Germinal center (tissue), 1 donor: ENCODE measurements at places on chromosomes 6 and 20.

DNA sequence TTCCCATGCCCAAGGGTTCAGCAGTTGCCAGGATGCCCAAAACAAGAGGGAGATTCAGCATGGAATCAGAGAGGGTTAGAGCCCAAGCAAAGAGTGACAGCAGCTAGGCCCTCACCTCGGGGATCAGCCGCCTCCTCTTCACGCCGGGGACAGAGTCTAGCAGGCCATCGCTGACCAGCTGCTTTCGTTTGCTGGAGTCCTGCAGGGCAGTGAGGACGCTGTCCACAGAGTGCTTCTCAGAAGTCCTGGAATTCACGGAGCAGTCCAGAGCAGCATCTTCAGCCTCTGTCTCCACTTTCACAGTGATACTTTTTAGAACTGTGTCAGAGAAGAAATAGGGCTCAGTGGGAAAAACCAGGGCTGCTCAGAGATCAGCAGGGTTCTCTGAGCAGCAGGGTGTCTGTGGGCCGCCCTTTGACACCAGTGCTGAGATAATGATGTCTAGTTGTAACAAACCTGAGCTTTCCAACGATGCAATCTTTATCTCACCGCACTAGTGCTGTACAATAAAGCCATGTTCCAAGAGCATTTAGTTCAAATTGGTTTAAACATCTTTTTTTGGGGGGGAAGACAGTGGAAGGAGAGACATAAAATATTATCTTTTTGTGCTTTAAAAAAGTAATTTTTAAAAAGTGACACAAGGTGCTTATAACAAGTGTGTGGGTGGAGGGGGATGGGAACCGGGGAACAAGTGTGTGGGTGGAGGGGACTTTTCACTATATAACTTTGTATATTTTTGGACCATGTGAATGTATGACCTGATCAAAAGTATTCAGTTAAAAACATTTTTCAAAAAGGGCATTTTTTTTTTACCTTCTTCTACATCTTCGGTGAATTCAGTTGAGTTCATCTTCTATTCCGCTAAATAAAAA is 16.6 kb downstream of the BEND3 start:
- DNase-seq, result no peak

DNA sequence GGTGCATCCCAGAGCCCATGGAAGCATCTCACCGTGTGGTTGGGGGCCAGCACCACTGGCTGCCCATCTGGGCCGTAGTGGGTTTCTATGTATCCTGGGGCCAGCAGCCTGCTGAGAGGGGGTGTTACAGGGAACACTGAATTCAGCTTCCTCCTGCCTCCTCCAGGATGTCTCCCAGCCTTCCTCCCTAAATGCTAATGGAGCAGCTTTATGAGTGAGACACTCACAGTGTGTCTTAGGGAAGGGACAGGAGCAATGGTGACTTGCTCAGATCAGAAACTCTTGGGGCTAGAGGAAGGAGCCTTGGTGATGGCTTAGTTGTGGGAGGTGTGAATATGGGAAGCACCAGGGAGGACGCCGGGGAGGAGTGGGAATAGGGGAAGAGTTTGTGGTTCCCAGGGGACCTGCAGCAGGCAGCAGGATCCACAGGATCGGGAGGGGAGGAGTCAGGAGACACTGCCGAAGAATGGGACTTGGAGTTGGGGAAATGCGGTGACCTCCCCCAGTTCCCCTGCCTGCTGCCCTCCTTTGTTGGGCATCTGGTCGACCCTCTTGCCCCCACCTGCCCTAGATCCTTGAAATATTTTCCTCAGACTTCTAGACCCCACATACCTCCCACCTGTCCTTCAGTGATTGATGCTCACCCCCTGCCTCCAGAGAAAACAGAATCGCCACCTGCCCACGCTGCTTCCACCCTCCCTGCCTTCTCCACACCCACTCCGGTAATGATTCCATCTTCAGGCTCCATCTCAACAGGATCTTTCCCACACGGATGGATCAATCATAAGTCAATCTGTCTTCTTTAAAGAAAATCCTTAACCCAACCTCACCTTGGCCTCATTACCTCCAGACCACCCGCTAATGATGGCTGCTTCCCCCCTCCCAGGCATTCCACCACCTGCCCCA is 6.6 kb downstream of the ADAM33 start:
- no peak for DNase-seq

DNA sequence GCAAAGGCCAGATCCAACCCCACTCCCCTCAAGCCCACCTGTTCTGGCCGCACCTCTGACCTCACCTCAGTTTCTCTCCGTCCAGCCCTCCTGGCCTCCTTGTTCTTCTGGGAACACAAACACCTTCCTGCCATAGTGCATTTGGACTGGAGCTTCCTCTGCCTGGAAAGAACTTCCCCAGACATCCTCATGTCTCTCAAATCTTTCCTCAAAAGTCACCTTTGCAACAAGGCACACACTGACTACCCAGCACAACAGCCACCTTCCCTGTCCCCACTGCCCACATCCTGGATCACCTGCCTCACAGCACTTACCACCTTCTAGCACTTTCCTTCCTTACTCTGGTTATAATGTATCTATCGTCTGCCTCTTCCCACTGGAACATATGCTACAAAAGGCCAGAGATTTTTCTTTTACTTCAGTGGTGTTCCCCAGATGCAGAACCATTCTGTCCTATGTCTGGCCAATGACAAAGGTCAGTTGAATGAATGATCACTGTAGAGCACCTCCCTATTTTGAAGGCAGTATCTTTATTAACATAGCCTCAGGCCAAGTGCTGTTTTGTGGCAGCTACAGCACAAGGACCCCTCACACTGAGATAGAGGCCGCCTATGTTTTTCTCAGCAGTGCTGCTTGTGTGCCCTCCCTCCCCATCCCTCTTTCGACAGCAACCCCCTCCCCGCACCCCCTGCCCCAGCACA is 4.1 kb downstream of the HLA-B start:
- DNase-seq, result no peak

DNA sequence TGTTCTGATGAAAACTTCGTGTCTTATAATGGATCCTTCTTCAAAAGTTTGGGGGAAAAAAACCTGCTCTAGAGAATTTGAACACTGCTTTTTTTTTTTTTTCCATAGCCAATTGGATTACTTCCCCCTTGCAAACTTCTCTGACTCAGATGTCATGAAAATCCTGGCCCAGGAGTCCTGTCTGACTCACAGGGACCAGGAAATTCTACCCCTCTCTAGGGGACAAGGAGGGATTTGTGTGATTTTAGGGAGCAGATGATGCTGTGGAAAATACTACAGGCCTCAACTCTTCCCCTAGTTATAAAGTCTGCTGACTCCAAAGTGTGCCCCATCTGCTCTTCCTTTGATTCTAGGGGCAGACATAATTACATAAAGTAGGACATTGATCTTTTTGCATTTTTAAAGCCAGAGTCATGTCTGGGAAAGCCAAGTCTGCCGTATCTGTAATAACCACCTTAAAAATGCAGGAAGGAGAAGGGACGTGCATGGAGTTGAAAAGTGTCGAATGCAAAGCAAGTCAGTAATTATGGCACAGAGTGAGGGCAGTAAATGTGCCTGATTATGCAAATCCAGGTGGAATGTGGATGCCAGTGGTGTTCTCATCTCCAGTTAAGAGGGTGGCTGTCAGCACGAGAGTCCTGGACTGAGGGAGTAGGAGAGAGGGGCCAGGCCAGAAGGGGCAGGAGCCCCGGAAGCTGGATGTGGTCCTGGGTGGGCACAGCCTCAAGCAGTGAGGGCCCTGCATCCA is 144.3 kb upstream of the SULF2 start:
- no peak for DNase-seq

DNA sequence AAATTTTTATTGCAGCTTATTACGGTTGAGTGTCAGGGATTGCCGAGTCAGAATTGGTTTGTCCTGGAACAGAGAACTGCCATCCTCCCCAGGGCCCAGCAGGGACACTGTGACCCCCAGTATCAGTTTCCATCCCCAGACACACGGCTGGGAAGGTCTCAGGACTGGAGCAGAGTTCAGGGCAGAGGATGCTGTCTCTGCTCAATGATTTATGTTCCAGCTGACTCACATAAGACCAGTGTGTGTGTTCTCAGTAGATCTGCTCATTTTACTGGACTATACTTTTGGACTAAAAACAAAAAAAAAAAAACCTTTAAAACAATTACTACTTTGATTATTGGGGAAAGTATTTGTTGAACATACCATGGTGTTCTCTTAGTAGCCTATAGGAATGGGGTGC is 44.2 kb downstream of the FNDC1 start:
- DNase-seq, result no peak

GRCh38 chr6:144087789-144088426 is 7.5 kb downstream of the SF3B5 start:
- no peak for DNase-seq

GRCh38 chr6:129499843-129500219 is 210.1 kb downstream of the ARHGAP18 start:
- no peak for DNase-seq

GRCh38 chr6:85015396-85015990 is 251.1 kb upstream of the TBX18 start:
- DNase-seq, result no peak

- no peak for DNase-seq
Observed at GRCh38 chr6:164396071-164397047, 913.0 kb downstream of the C6orf118 start.

- DNase-seq, result no peak
Observed at GRCh38 chr6:109524129-109524528, 41.1 kb upstream of the ZBTB24 start.

GRCh38 chr6:84498905-84499304 is 265.5 kb downstream of the TBX18 start:
- DNase-seq, result no peak

DNA sequence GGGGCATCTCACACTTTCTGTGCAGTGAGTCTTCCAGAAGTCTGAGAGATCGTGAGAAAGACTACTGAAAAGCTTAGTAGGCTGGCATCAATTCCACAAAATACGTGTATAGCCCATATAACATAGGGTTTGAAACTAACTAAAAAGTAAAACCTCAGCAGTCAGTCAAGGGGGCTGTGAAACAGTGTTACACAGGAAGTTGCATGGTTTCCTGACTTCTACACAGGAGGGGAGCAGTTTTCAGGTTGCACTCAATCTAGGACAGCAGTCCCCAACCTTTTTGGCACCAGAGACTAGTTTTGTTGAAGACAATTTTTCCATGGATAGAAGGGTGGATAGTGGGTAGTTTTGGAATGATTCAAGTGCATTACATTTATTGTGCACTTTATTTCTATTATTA is 4.7 kb upstream of the LY86 start:
- no peak for DNase-seq

DNA sequence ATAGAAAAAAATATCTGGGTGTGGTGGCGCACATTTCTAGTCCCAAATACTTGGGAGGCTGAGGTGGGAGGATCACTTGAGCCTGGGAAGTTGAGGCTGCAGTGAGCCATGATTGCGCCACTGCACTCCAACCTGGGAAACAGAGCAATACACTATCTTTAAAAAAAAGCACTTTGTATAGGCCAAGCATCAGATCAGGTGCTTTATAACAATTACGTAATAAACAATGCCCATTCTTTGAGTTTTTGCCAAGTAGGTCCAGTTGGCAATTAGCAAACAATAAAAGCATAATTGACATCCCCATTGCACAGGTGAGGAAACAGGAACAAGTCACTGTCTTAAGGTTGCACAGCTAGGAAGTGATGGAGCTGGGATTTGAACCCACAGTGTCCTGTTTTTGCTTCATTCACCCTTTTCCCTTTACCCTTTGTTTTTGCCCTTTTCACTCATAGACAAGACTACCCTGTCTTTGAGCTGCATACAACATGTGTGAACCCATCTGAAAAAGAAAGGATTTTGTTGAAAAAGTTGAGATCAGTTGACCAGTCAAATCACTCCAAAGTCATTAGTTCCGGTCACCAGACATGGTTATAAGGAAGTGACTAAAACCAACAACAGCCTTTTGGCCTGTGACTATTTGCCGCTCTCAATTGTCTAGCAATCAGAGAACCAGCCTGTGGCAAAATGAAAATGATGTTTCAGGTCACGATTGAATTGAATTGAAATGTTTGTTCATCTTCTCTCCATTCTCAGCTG is 303.6 kb downstream of the TFAP2C start:
- DNase-seq, result no peak

DNA sequence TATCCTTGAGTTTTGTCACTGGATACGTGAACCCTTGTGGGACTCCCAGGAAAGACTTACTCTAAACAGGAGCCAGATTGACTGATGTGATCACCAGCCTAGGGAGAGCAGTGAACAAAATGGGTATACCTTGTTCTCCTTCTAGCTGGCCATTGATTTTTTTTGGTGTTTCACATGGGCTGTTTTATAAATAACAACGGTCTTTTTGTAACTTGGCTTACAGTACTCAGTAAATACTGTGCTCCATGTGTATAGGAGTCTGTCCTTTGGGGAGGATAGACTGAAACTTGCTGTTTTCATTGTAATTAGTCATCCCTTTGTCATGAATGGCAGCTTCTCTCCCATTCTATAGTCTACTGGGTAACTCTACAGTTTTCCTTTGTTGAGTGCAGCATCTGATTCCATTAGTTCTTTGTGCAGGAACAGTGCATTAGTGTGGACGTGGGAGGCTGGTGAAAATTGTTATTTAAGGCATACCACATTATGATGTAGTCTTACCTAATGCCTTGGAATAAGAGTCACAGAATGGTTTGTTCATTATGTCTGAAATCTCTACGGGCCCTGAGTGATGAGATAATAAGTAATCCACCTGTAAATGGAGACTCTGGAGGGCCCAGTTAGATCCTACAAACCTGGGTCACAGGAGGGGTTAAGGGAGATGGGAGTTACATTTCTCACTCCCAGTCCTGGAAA is 89.5 kb downstream of the TIAM2 start:
- DNase-seq, result no peak

DNA sequence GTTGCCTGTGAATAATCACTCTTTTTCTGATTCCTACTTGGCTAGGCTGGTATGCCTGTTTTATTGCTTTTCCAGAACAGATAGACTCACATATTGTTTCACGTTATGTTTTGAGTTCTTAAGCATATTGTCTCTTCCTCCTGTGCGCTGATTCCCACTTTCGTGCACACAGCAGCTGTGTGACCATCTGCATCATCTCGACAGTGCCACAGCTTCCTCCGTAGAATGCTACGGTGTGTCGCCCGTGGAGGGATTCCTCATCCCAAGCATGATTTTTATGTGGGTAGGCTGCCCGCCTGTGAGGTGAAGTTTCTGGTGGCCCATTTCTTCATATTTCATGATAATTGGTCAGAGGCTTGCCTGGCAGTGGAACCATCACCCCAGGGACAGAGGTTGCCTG is 31.8 kb downstream of the PLCB4 start:
- no peak for DNase-seq

DNA sequence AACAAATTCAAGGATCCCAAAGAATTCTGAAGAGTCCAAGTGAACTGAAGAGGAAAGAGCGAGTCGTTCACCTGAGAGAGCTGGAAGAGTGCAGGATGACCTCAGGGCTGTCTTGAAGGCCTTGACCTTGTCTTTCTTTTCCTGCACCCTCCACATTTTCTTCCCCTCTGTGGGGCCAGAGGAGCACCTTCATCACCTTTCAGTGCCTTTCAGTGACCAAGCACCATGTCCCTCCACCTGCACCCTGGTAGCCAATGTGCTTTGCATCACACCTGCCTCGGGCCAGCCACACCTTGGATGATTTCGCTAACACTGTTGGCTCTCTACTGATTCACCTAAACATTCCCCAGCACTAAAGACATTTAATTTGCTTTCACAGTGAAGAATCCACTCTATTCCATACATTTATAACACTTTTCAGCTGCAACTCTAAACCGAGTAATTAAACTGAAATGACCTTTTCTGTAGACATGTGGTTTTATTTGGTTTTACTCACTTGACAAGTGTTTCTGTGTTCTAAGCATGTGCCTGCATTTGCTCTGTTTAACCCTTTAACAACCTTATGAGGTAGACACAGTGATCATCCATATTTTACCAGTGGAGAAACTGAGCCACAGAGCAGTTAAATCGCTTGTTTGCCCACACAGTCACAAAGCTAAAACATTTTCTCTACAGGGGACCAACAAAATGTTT is 121.3 kb upstream of the CST7 start:
- no peak for DNase-seq
